Right renal cortex interstitium (tissue), 3 donors: ENCODE measurements at places on chromosomes 1 and 21. TPM values are rescaled to one million over a fixed set of nuclear protein-coding genes. Genes with fewer than 3 reads are reported as not detected.

The FAM229A gene
- polyA plus RNA-seq: 4.3 TPM

The CSMD2 gene
- polyA plus RNA-seq: 0.78 TPM

The TACSTD2 gene
- 50.7 TPM for polyA plus RNA-seq

The B3GALT2 gene
- polyA plus RNA-seq: 23.1 TPM

The SLC1A7 gene
- polyA plus RNA-seq: 0.12 TPM

The RGS13 gene
- polyA plus RNA-seq: not detected

The LCA5L gene
- polyA plus RNA-seq: 5.0 TPM

The MROH9 gene
- not detected for polyA plus RNA-seq

The IER5 gene
- 6.1 TPM for polyA plus RNA-seq

The PCP4 gene
- 13.0 TPM for polyA plus RNA-seq

The YOD1 gene
- 16.2 TPM for polyA plus RNA-seq

GRCh38 chr1:51833700-51834099 lies 44.8 kb downstream of the NRDC start:
- no peak for DNase-seq

DNA sequence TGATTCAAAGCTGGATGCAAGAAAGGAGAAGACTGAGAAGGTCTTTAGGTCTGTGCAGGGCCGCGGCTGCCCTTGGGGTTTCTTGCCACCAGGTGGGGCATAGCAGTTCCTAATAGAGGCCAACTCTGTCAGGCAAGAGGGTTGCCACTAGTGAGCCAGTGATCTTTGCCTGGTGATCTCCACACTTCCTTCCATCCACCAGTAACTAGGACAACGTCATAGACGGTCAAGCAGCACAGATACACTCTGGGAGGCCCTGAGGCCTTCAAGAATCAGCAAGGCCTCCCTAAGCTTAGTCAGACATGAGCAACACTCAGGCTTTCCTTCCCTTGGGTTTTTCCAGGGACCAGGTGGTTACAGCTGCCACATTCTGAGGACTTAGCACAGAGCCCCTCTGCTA lies 32.9 kb upstream of the ATP2B4 start:
- no peak for DNase-seq

DNA sequence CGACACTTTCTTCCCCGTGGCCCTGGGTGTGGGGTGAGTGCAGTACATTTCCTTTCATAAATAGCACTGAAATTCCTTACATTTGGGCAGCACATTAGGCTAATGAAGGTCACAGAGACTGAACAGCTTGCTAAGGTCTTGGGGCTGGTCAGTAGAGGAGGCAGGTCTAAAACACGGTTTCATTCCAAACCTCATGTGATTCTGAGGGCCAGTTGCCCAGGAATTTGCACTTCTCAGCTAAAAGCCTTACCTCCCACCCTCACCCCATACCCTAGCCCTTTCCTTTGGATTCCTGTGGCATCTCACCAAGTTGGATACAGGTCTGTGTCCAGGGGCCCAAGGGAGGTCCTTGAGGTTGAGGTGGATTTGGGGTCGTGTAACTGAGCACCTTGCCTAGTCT lies 147.8 kb upstream of the CD34 start:
- DNase-seq: no peak

DNA sequence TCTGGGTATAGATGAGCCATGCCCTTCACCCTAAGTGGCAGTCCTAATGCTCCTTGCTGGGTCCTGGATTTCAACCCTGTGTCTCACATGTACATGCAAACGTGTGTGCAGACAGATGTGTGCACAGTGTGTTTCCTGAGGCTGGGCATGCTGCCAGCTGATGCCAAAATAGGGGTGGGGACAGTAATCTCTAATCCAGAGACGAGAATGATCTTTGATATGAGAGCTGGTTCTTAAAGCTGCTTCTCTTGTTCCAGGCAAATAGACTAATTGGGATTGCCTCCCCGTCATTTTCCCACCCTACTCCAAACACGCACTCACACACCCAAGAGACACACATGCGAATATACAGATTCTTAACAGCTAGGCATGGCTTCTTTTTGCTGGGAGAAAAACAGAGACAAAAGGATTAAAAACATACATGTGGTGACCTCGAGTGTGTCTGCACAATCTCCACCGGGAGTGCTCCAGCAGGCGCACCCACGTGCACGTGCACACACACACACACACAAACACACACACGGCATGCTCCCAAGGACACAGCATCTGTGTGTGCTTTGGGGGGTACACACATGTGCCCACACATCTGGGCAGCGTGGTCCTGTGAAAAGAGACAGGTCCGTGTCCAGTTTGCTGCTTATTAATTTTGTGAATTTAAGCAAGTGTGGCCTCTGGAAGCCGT lies 102.1 kb upstream of the ZBTB40 start:
- no peak for DNase-seq

DNA sequence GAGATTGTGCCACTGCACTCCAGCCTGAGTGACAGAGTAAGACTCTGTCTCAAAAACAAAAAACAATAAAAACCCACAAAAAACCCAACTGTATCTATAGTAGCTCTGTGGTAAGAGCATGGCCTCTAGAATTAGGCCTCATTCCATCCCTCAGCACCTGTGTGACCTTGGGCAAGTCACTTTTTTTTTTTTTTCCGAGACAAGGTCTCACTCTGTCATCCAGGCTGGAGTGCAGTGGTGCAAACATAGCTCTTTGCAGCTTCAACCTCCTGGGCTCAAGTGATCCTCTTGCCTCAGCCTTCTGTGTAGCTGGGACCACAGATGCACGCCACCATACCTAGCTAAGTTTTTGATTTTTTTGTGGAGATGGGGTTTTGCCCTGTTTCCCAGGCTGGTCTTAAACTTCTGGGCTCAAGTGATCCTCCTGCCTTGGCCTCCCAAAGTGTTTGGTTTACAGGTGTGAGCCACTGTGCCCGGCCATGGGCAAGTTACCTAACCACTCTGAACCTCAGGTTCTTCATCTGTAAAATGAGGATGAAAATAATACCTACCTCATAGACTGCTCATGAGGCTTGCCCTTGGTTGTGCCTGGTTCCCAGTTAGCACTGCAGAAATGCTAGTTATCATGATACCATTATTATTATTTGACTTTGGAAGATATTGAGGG lies 15.3 kb upstream of the MYOM3 start:
- no peak for DNase-seq

DNA sequence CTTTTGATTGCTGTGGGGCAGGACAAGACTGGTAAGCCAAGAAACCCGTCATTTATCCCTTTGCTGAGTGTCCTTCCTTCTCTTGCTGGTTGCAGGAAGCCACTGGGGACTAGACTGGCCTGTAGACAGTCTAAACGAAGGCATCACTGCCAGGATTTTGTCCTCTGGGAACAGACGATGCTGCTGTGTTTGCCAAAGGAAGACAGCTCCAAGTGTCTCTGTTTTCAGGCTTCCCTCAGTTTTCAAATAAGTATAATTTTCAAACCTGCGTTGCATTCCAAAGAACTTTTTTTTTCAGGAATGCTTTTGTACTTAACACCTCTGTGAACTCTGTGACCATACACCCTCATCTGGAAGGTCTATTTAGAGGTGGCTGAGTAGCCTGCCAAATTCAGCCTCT lies 269.4 kb downstream of the HLX start:
- no peak for DNase-seq

DNA sequence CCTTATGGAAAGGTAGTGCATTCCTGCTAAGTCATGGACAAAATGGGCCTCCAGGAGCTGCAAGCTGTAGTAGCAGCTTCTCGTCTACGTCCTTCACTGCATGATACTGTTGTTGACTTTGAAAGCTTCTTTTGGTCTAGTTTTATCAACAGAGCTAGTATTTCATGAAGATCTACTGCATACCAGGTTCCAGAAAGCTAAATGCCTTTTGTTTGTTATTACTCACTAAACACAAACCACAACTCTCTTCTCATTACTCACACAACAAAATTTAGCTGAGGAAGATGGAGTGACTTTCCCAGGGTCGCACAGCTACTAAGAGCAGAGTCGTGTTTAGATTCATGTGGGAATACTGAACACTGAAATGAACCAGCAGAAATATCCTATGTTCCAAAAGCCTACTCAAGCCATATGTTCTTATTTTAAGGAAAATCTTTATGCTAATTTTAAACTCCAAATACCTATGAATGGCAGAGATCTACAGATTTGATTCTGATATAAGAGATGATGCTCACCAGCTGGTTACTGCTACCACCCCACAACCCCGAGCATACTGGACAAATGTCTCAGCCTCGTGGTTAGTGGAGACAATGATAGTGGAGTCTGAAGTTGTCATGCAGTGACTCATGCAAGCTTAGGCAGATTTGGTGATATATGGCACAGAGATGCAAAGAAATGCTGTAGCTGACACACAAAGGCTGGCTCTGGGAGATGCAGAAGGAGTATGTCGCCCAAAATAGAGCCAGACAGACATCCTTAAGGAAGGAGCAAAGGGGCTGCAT lies 20.6 kb downstream of the PGBD2 start:
- DNase-seq: no peak

- DNase-seq: no peak
Measured at GRCh38 chr1:217393896-217394295, 237.0 kb downstream of the GPATCH2 start.

DNA sequence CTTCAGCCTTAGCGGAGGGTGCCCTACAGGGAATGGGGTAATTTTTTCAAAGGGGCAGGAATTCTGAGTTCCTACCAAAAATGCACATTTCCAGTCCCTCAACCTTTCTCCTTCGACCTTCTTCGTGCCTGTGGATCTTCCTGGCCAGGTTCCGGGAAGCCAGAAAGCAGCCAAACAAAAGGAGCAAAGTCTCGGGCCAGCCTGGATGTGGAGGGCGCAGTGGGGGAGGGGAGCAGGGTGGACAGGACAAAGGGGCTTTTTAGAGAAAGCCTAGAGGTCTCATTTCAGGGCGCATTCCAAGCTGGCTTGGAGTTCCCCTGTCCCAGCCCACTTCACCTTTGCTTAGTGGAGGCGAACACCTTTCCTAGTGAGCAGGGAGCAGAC lies 2.9 kb upstream of the INAVA start:
- no peak for DNase-seq

- no peak for DNase-seq
Measured at GRCh38 chr1:179313004-179313403, 19.4 kb downstream of the SOAT1 start.

DNA sequence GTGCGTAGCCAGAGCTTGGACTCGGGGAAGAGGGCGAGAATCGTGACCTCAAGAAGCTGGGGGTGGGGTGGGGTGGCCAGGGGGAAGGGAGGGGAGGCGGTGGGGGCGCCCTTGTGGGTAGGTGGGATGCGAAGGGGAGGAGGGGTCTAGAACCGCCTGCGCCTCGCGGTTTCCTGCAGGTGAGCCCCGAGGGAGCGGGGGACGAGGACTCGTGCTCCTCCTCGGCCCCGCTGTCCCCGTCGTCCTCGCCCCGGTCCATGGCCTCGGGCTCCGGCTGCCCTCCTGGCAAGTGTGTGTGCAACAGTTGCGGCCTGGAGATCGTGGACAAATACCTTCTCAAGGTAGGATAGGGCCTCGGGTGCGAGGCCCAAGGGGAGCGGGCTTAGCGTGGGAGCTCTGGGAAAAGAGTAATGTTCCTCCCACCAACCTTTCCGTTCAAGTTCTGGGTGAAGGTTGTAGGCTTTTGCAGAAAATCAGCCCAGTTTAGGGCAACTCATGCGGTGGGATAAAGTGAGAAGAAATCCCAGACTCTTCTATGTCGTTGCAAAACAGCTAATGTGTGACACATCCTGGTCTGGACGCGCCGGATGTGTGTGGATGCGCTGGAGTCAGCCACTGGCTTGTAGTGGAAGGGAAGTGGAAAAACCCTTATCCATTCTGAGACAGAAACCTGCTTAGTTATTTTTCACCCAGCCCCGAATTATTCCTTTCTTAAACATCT lies 2.9 kb downstream of the LHX8 start:
- no peak for DNase-seq

GRCh38 chr1:41678111-41678878 lies 193.8 kb upstream of the EDN2 start:
- no peak for DNase-seq

GRCh38 chr1:34709547-34709946 lies 45.3 kb upstream of the GJB5 start:
- no peak for DNase-seq

DNA sequence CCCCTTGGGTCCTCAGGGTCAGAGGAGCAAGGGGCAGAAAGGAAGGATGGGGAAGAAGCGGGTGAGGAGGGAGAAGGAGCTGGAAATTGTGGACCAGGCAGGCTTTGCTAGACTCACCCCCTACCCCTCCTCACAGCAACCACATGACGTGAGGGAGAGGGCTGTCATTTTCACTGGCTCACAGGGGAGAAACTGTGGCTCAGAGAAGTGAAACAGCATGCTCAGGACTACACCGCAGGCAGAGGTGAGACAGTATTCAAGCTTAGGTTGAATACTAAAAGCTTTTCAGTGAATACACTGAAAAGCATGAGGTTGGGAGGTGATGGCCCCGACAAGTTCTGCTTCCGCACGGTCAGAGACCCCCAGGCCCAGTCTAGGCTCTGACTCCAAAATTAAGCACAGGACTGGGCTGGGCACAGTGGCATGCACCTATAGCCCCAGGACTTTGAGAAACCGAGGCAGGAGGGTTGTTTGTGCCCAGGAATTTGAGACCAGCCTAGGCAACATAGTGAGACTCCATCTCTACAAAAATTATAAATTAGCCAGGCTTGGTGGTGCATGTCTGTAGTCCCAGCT lies 1.2 kb upstream of the CLEC20A start:
- DNase-seq: no peak

DNA sequence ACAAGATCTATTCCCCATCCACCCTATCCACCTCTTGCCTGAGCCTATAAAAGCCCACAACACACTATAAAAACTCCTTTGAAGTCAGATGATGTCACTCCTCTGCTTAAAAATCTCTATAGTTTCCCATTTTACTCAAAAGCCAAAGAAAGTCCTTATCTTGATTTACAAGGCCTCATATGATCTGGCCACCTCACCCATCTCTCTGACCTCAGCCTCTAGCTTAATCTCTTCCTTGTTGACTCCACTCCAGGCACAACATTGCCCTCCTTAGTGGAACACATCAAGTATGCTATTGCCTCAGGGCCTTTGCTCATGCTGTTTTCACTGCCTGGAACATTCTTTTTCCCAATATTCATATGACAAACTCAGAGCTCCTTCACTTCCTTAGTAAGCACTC lies 33.3 kb downstream of the ZNF281 start:
- DNase-seq: no peak

DNA sequence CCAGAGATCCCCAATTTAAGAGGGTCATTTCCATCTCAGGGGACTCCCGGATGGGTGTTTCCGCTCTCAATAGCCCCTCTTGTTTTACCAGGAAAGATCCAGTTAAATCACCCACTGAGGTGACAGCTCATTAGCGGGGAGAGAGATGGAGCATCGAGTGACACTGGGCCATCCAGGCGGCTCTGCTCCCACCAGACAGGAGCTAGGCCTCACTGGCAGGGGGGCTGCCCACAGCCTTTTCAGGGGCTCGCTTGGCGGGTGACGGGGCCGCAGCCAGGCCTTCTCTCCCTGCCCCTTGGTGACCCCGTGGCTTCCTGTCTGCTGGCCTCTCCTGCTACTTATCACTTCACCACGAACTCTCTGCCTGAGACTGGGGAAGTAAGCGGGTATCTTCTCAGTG lies 26.7 kb upstream of the SPSB1 start:
- no peak for DNase-seq

DNA sequence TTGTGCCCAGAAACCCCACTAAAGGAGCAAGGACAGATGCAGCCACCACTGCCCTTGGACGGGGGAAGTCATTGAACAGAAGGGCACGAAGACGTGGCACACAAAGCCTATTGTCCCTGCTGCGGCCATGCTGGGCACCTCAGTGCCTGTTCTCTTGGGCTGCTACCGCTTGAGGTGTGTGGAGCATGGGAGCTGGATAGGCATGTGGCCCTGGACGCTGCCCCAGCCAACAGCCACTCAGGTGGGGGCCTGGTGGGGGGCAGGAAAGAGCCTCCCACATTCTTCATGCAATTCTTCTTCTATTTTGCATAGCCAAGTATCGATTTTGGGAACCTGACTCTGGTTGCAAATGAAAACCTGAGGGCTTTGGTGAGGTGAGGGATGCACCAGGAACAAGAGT lies 337.2 kb downstream of the RPS6KC1 start:
- DNase-seq: no peak
